ENCODE measurements at places on chromosomes 3 and 15. TPM values are rescaled to one million over a fixed set of nuclear protein-coding genes. Genes with fewer than 3 reads are reported as not detected.

DNA sequence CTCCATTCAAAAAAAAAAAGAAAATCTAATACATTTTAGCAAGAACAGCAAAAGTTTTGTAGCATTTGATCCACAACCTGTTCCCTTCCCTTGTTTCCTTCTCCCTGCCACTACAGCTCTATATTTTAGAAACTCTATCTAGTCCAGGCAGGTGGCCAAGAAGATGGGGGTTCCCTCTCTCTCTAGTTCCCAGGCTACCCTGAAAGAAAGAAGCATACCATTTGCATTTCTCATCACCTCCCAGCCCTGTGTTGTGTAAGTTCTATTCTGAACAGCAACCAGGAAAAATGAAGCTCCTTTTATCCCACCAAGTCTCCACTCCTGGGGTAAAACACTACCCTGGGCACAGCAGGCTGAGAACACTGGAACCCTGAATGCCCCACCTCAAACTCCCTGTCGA, 100.0 kb downstream of the PCCB start:
- no peak for DNase-seq

- no peak for DNase-seq
These were observed 23.8 kb downstream of the CORO2B start for GRCh38 chr15:68602459-68603215.

DNA sequence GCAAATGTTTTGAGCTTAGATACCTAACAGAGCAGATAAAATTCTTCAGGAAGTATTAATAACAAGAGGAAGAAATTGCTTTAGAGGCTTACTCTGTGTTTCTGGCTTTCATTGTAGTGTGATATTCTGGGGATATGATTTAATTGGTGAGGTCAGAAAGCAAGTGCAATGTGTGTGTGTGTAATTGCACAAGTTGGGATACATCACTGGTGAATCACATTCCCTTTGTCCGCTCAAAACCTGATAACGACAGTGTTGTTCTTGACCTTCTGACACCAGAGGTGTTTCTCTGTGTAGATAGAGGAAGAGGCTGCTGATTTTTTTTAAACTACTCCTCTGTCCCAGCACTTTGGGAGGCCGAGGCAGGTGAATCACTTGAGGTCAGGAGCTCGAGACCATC, 161.1 kb downstream of the CACNA2D3 start:
- DNase-seq, result no peak

Gene RAD51
- 0.73 TPM for total RNA-seq

Gene TATDN2
- 27.0 TPM for total RNA-seq

Gene ZNF774
- total RNA-seq, result 2.6 TPM

Measured in suprapubic skin (tissue), 4 donors.